EL (cell line): ENCODE measurements at places on chromosomes 12 and 14.

DNA sequence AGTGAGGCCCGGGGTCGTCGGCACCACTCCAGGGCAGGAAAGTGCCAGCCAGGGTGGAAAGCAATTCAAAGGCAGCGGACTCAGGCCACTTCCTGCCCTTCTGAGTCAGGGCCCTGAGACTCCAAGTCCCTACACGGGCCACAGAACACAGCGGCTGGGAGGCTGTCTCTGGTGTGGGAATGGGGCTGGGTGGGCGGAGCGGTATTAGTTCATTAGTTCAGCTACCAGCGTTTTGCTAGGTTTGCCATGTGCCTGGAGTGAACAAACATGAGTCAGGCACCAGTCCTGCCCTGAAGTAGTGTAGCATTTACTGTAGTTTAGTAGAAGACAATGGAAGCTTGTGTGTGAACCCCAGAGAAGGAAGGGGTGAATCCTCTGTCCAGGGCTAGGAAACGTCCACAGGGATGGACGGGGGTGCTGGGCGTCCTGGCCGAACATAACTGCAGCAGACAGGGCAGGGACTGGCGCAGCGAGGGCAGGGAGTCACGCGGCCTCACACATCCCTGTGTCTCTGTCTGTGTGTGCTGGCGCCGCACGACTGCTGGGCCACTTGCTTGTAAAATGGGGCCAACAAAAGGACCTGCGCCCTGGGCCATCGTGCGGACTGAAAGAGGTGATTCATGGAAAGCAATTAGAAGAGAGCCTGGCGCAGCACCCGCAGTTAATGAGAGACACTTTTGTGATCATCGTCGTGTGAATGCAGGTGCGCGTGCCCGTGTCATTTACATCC, 186.4 kb upstream of the PRMT8 start:
- peak; percentile 91 for DNase-seq

DNA sequence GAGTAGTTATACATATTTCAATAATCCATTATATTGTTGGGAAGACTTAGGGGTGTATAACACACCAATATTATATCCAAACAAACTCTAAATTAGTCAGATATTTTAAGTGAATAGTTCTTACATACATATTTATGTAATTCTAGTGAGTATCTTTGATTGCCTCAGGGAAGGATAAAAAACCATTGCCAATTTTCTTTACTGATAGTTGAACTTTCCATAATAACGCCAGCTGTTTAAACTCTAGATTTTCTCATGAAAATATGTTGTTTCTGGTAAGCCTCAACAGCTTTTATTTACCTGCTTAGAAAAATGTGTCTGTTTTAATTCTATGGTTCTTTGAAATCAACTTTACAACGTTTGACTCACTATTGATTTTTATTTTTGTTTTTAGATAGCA, 959.6 kb upstream of the NOVA1 start:
- DNase-seq = no peak

DNA sequence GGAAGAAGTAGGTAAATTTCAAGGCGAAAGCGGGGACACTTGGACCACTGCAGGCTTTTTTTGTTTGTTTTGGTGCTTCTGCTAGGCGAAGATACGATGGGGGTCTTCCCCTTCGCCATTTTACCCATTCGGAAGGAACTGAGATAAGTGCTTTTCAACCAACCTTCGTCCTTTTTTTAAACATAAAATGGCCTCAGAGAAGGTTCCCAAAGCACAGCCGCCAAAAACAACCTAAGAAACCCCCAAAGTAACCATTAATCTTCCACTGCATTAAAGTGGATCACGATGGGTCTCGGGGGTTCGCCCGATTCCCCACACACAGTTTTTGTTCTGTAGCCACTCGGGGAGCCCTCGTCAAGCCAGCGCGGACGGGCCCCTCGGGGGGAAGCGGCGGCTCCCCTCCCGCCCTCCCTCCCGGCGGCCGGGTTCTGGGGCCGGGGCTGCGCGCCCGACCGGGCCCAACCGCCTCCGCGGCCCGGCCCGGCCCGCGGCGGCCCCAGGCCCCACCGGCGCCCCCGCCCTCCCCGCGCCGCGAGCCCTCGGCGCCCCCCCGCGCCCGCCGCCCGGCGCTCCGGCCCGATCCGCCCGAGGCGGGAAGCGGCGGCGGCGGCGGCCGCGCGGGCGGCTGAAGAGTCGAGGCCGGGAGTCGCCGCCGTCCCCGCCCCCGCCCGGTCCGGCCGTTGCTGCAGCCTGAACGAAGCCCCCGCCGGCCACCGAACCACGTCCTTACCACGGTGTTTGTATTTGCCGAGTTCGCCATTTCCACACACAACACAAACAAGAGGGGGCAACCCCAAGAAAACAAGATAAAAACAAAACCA, 790 bp downstream of the GTF2A1 start:
- DNase-seq = no peak

DNA sequence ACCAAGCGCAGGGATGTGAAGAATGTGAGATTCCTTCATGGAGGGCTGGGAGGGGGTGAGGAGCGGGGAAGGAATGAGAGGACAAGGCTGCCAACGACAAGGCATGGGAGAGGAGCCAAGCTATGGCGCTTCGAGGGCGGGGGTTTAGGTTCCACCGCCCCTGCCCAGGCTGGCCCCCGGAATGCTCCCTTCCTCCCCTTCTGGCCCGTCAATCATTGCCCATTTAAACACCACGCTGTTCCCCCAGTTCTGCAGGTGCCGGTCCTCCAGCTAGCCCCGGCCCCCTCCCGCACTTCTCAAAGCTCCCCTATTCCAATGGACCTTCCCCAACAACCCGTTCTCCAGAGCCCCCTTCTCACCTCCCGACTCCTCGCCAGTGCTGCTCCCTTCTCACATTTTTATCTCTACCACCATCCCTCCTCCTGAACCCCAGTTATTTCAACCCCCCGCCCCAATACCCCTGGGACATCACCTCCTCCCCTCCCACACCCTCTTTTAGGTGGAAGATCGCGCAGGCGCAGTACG, 428 bp downstream of the RNF41 start:
- peak; percentile 82 for DNase-seq

- DNase-seq = no peak
Observed at GRCh38 chr12:113145720-113146551, 3.6 kb upstream of the CFAP73 start.

DNA sequence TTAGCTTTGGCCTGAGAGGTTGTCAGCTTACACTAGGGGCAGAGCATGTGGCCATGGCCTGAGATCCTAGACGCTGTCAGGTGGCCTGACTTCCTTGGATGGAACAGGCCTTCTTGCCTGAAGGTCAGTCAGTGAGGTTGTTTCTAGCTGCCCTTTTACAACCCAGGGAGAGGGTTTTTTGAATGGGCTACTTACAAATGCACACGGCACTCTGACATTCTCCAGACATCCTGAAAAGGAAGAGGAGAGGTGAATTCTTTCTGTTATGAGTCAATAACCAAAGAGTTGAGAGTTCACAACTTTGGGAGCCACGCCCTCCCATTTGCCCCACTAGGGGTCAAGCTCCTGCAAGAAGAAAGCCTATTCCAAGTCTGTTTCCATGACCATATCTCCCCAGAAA, 7.8 kb downstream of the KRT76 start:
- no peak for DNase-seq

GRCh38 chr14:91303091-91303923, 58.8 kb upstream of the GPR68 start:
- DNase-seq = peak; percentile 43

DNA sequence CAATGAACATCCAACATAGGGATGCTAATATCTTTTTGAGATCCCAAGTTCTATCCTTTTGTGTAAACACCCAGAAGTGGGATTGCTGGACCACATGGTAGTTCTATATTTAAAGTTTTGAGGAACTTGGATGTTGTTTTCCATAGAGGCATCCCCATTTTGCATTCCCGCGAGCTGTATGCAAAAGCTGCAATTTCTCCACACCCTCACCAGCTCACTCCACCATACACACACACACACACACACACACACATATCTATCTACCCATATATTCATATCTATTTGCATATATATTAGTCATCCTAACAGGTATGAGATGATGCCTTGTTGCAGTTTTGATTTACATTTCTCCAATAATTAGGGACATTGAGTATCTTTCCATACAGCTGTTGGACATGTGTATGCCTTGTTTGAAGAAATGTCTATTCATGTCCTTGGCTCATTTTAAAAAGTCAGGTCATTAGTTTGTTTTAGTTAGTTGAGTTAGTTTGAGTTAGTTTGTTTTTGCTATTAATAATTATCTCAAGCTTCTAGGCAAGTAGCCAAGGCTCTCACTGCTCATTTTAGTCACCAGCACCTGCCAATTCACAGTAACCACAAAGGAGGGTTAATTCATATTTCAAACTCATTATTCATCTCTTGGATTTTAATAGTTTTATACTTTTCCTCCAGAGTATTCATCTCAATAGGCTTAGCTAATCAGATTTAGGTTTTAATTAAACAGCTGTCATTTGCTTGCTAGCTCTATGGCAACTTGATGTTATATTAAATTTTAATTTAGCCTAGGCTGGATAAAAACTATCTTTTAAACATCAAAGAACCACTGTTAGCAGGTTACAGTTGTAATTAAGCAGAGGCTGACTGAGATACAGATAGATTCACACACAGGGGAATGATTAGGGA, 1435.9 kb upstream of the TMEM132C start:
- DNase-seq = no peak

- no peak for DNase-seq
Observed at GRCh38 chr14:30272848-30273832, 285.8 kb upstream of the G2E3 start.

DNA sequence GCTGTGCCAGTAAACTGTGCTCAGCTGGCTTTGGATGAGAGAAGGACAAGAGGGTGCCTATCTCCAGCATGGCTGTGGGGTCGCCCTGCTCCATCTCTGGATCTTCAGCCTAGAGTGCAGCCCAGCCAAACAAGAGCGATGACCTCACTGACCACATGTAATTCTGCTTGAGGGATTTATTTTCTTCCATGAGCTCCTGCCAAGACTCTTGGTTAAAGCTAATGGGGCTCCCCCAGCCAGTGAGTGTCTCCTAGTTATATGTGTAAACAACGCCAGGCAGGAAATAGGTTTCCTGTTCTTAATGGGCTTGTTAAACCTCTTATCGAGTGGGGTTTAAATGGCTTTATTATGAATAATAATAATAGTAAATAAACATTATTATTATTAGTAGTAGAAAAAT, 397.2 kb downstream of the NRXN3 start:
- peak; percentile 9 for DNase-seq

- DNase-seq = peak; percentile 30
Observed at GRCh38 chr12:25266497-25266896, 15.8 kb upstream of the KRAS start.

GRCh38 chr14:51871846-51872245, 11.4 kb downstream of the GNG2 start:
- no peak for DNase-seq

- no peak for DNase-seq
Observed at GRCh38 chr12:113278633-113279032, 56.3 kb downstream of the SLC8B1 start.

DNA sequence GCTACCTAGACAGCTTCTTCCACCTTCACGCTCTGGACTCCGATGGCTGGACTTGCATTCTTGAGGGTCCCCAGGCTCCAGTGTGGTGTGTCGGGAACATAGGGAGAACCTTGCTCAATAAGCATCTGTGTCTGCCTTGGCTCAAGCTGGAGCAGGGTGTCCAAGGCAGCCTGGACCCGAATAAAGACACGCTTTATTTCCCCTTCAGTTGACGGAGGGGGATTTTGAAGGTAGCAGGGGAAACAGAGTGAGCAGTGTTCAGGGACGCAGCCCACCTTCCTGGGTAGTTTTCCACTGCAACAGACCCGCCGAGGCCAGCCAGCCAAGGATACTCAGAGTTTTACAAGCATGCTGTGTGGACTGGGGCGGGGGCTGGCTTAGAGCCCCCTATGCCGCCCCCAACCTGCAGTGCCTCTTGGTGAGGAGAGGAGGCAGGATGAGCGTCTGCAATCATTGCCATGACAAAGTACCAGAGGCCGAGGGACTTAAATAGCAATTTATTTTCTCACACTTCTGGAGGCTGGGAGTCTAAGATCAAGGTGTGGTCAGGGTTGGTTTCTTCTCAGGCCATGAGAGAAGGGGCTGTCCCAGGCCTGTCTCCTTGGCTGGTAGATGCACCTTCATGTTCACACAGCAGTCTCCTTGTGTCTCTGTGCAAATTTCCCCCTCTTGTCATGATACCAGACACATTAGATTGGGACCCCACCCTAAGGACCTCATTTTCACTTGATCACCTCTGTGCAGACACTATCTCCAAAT, 201.2 kb downstream of the CHST11 start:
- DNase-seq = no peak

GRCh38 chr12:38502415-38502814, 185.8 kb downstream of the ALG10B start:
- DNase-seq = no peak

GRCh38 chr12:5432011-5432400, at the start of gene NTF3:
TSS of gene NTF3 (plus strand) at chr12:5432108. CDS start at chr12:5432325, 217 bp downstream.
- peak; percentile 66 for DNase-seq

DNA sequence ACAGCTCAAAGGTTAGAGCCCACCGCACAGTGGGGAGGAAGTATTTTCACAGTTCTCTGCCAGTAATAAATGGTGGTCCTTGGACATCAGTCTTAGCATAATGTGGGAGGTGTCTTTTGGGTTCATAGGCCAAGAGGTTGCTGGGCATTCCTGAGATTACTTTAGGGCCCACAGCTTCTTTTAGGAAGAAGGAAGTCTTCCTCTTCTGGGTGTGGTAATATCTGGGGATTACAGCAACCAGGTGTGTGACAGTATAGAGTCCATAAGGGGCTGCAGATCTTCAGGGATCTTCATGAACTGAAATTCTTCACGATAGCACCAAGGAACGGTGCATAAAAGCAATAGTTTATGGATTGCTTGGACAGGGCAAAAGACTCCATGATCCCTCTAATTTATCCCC, 56.2 kb upstream of the PTGR2 start:
- DNase-seq = no peak

DNA sequence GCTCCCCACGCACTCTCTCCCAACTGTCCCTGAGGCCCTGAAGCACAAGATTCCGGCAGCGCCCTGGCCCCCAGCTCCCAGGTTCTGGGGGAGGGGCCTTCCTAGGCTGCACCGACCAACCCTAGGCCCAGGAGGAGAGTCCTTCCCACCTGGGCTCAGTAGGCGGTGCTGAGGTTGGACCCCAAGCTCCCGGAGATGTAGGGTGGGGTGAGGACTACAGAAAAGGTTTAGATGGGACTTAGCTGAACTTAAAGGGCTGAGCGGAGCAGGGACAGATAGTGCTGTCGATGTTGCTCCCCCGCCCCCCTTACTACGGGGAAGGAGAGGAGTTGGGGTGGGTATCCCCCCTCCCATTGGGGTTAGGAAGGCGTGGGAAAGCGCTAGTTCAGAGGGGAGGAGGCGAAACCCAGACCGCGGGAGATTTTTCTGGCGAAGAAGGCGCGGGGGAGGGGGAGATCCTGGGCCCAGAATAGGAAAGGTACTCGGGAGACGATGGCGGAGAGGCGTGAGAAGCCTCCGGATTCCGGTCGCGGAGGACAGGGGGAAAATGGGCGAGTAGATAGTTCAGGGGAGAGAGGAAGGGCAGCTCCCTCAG, 4.2 kb upstream of the BAZ2A start:
- peak; percentile 41 for DNase-seq

DNA sequence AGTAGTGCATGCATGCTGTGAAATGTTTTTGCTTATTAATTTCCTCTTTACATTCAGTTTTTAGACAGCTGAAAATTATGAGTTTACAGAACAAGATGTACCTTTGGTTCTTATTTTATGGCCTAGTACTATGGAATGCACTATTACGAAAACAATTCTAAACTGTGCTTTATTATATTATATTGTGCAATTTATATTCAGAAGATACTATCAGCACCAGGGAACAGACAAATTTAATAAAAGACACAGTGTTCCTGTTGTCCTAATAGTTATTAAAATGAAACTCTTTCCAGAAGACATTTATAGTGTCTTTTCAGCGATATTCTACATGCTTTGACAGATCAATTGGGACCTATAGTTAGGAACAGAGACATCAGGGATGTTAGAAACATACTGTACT, 427.3 kb downstream of the BTG1 start:
- no peak for DNase-seq
